ENCODE measurements at places on chromosomes 11 and 22.

- no peak for DNase-seq
Measured at GRCh38 chr11:76190376-76190775, 15.9 kb downstream of the WNT11 start.

DNA sequence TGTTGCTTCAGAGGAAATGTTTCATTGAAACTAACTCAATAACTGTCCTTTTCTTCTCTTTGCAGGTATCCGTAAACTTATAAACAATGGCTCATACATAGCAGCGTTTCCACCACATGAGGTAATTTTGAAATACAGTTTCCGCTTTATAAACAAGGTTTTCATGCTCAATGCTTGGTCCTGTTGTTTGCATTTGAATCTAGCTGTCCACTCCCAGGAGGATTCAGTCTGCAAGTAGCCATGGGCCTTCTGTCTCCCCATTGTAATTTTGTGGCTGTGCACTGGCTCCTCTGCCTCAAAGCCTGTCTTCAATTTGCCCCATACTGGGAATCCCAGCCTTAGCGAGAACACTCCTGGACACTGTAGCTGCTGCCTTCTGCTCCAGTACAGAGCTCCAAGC is 34.7 kb downstream of the MUC15 start:
- DNase-seq, result no peak

GRCh38 chr11:15497366-15497765 is 382.6 kb downstream of the INSC start:
- DNase-seq, result no peak

GRCh38 chr11:13668957-13669521 is 571 bp downstream of the FAR1 start:
- DNase-seq, result peak; percentile 56

GRCh38 chr22:33743756-33744155 is 176.5 kb downstream of the LARGE1 start:
- no peak for DNase-seq

DNA sequence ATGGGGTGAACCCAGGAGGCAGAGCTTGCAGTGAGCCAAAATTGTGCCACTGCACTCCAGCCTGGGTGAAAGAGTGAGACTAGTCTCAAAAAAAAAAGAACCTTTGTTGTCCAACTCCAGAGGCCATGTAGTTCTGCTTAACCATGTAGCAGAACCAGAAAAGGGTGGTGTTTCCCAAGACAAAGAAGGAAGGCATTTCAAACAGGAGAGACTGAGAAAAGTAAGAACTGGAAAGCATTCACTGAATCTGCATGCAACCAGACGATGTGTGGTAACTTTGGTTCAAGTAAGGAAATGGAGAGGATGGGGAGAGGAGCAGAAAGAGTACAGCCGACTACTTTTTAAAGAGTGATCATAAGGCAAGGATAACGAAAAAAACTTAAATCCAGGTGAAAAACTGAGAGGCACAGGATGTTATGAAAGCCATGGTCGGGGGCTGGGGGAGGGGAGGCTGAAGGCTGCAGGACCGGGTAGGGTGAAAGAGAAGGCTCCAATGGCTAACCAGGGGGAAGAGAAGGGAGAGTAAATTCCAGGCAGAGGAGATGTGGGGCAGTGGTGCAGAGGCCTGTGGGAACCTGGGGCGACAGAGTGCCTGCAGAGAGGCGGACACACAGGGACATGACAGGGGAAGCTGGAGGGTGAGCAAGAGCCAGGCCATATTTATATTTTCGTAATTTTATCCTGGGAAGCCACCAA is 48.8 kb downstream of the MAPK1 start:
- no peak for DNase-seq

DNA sequence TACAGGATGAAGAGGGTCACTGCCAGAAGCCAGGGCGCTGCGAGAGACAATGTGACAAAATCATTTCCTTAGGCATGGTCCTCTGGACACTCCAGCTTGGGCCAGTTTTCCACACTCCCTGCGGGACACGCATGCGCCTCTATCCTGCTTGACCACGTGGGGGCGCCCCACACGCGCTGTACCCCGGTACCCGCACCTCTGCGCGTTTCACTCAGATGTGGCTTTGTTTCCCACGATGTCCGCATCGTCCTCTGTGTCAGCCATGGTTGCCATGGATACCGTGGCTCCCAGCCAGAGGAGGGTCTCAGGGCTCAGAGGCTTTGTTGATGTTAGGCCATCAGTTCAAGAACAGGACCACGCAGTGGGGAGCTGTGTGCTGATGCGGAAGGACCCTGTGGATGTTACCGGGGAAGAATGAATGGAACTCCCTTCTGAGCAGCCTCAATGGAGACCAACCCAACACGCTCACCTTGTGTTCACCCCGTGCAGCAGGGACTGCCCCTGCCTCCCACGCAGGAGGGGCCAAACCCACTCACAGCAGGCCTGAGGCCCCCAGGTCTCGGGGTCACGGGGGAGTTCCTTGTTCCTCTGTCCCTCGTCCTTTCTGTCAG is 101.1 kb upstream of the SLC22A12 start:
- DNase-seq, result peak; percentile 24

DNA sequence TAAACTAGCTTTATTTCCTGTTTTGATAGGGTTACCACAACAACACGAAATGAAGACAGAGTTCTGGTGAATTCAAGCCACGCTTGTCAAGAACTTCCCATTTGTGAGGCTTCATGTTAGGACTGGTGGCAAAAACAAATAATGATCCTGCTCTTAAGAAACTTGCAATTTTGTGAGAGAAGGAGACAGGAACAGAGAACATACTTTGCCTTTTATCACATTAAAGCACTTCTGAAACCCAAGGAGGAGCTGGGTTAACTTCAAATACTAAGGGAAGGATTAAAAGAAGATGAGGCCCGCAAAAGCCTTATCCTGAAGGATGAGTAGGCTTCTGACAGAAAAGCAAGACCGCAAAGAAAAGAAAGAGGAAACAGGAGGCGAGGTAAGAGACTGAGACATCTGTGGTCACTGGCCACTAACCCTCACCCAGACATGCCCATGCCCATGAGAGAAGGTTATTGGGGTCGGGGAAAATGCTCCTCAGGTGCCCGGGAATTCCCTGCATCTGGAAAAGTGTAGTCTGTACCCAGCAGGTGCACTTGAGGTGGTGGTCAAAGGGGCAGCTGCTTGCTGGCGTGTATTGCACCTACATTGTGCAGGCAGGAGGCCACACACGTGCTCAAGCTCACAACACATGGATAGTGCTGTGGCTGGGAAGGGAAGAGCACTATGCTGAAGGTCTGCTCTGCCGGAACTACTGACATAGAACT is 50.5 kb downstream of the MAPK1 start:
- peak; percentile 25 for DNase-seq

- no peak for DNase-seq
Measured at GRCh38 chr11:119591836-119592310, 137.1 kb downstream of the NECTIN1 start.

- DNase-seq, result no peak
Measured at GRCh38 chr11:125394296-125394695, 101.8 kb downstream of the FEZ1 start.

GRCh38 chr11:31676280-31676982 is 134.7 kb downstream of the PAX6 start:
- no peak for DNase-seq

DNA sequence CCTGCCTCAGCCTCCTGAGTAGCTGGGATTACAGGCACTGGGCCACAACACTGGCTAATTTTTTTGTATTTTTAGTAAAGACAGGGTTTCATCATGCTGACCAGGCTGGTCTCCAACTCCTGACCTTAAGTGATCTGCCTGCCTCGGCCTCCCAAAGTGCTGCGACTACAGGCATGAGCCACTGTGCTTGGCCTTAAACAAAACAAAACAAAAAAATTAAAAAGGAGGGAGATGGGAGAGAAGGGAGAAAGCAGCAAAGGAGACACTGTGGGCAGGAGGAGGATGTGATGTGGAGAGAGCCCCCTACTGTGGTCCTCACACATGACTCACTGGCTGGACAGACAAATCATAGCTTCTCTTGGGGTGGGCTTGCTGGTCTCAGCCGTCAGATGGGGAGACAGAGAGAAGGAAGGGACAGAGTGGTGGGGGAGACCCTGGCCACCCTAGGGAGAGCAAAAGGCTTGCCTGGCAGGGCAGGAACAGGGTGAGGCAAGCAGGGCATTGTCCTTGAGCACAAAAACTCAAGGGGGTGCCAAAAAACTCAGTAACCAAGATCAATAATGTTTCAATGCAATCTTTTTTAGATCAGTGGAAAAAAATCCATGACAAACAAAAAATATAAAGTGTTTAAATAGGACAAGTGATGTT is 31.6 kb downstream of the TPST2 start:
- no peak for DNase-seq

- no peak for DNase-seq
Measured at GRCh38 chr11:73225001-73225686, 7.1 kb downstream of the P2RY2 start.

DNA sequence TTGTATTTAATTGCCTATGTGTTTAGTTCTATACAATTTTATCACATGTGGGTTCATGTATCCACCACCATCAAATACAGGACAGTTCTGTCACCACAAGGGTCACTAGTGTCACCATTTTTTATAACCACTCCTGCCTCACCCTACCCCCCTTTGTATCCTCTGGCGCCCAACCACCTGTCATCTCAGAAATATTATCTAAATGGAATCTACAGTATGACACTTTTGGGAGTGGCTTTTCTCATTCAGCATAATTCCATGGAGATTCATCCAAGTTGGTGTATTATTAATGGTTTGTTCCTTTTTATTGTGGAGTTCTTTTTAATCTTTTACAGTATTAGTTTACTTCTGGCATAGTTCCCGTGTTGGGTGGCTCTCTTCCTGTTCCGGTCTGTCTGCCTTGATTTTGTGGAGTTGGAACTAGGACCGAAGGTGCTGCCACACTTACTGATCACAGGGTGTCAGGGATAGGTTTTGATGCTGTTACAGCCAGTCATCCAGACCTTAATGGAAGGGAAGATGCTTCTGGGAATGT is 58.5 kb downstream of the TNRC6B start:
- no peak for DNase-seq

DNA sequence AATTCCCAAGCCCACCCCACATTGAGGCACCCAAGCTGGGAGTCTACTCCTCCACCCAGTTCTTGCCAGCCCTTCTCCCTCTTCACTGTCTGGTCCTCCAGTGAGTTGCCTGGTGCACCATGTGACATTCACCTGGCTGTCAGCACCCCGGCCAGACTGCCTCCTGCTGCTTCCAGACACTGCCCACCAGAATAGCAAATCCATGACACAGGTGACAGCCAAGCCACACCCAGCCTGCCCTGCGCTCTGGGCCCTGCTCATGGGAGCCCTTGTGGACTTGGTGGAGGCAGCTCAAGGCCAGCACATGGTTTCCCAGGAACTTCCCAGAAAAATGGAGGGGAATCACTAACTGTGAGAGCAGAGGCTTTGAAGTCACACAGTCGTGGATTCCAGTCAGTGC is 96.3 kb upstream of the CSNK2A3 start:
- no peak for DNase-seq

- DNase-seq, result no peak
Measured at GRCh38 chr11:15905366-15906104, 450.8 kb downstream of the SOX6 start.

DNA sequence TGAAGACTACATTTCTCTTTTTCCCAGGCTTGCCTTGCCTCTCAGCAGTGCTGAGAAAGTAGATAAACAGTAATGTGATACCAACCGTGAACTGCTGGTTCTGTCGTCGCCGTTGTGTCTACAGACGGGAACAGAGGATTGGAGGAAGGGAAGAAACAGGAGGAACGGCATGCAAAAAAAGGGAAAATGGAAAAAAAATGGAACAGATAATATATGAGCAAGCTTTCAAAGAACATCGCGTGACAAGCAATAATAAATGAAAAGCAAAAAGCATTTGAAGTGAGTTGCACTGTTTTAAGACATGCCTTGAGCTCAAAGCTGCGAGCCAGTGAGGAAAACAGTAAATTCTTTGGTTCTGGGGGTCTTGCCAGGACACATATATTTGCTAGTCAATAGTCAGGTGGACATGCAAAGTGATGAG is 305.9 kb downstream of the CADM1 start:
- DNase-seq, result no peak

DNA sequence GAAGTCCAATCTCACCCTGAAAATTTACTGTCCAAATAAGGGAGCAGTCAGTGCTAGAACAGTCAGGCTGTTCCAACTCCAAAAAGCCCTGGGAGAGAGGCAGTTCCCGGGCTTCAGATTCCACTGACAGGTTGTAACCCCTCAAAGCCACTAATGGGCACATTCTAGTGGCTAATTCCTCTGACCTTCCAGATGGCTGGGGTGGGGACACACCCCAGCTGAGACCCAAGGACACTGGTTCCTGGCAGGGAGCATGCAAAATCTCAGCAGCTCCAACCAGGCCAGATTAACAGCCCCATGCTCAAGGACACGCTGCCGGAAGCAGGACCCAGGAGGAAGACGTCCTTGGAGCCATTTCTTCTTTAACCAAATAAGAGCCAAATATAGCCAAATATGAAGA is 92.7 kb downstream of the RPL27A start:
- DNase-seq, result no peak

- no peak for DNase-seq
Measured at GRCh38 chr11:65958774-65959420, 2.6 kb upstream of the SART1 start.

DNA sequence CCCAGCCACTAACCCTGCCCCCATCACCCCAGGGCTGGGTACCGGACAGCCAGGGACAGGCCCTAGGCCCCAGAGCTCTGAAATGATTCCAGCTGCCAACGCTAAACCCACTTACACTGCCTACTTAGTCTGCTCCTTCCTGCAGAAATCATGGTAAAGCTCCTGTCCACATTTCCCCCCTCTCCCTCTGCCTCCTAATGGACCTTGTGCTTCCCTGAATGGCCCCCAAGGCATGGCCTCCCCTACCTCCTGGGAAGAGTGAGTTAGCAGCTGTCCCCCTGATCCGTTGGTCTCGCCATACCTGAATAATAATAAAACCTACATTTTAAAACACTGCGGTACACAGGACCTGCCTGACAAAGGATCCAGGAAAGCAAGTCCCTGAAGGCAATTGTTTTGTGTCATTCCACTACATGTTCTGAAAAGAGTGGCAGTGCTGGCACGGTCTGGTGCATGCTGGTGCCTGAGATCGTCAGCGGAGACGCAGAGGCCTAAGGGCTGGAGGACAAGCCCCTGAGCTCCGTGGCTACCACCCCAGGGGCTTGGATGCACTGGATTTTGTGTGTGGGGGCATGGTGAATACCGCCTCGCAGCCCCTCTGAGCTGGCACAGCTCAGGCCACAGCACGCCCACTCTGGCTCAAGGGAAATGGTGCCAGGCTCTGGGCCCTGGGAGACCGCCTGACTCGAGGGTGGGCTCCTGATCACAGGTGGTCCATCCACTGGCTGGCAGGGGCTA is 186.3 kb downstream of the CTTN start:
- no peak for DNase-seq

Measured in stimulated activated CD4-positive, alpha-beta T cell treated with anti-CD3 and anti-CD28 coated beads, Interleukin-4, amount 100 ng/mL, for 4 hours (primary cell).